GM12892 (cell line): ENCODE measurements at places on chromosomes 1 and 21.

- DNase-seq, result no peak
Observed at GRCh38 chr1:187409341-187409740, 580.6 kb downstream of the PLA2G4A start.

DNA sequence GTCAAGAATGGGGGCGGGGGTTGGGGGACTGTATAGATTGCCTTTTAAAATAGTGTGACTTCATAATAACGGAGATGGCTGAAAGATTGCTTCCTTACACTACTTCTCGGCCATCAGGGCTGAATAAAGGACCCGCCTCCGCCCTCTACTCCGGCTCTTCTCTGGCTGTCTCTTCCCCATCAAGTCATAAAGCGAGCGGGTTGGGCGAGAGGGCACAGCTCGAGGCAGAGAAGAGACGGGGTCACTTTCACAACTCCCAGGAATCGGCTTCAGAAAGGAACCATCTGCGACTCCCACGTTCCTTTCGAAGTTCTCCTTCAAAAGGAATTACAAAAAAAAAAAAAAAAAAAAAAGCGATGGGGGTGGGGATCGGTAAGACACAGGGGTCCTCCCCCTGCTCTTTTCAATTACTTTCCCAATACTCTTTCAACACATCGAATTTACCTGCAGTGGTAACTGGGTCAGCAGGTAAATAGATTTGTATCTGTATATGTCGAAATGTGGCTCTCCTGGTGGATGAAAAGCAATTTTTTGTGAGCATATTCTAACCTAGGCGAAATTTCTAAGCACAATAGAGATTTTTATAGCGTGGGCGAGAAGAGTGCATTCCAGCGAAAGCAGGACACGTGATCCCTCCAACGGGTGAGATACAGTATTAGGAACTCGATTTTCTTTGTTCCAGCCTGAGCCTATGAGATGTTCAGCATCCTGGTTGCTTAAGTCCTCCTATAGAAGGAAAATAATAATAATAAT lies 2.0 kb downstream of the LRRC7 start:
- DNase-seq, result no peak

- no peak for DNase-seq
Observed at GRCh38 chr1:61825393-61825792, 83.1 kb downstream of the PATJ start.

DNA sequence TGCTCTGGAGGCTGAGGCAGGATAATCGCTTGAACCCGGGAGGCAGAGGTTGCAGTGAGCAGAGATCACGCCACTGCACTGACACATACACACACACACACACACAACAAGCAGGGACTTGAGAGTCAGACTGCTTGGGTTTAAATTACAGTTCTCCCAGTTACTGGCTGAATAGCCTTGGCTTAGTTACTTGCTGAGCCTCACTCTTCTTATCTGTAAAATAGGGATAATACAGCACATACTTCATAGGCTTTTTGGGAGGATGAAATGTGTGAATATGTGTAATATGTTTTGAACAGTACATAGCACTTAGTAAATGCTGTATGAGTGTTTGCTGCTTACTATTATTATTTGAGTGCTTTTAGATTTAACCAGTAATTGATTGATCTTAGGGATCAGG lies 23.8 kb downstream of the CDC42 start:
- no peak for DNase-seq

DNA sequence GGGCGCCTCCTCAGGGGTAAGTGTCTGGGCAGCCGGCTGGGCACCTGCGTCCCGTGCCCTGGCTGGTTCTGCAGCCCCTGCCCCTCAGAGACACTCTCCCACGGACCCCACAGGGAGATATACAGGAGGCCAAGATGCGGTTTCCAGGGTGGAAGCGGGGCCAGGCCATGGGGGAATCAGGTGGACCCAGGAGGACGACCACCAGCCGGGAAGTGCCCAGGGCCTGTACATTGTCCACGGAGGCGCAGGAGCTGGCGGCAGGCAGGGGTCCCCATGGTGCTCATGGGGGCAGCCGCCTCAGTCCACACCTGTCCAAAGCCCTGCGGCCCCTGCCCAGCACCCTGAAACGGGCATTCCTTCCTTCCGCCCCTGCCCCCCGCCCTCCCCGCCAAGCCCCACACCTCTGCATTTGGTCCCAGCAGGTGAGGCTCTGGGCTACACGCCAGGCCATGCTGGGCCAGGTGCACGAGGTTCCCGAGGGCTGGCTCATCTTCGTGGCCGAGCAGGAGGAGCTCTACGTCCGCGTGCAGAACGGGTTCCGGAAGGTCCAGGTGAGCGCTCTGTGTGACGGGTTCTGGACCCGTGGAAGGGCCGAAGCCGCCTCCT lies 36.7 kb downstream of the SLC19A1 start:
- no peak for DNase-seq

GRCh38 chr1:98054786-98055185 lies 134.0 kb upstream of the DPYD start:
- no peak for DNase-seq

DNA sequence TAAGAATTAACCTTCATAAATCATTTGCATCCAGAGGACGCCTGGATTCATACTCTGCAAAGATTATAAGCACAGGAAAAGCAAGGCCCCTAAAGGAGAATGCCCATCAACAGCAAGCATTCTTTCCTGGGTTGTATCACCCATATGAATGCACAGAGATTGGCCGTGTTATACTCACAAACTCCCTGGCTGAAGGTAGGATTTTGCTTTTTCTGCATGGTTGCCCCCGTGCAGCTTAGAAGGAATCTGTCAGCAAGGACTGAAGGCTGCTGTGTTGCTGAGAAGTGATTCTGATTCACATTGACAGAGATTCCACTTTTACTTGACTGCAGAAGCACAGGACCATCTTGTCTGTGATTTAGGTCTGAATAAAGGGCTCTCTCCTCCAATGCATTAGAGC lies 283.0 kb downstream of the LRRIQ3 start:
- DNase-seq, result no peak

DNA sequence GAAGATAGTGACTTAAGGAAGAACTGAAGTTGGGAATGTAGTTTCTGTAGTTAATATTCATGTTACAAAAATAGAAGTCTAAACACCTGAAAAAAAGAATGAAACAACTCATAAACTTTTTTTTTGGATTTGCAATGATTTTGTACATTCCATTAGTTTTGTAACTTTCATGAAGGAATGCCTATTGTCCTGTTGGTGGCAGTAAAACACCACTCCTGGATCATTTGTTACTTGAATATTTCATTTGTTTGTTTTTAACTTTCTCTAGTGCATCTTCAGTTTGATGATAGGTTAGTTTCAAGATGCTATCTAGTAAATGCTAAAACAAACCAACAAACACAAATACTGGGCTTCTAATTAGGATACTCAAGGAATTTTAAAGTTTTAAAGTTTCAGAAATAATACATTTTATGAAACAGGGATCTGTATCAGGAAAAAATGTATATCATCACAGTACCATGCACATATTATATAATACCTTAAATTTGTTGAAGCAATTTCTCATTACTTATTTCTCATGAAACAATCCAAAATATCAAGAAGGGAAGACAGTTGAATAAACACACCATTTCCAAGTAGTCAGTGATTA lies 229.7 kb upstream of the CACYBP start:
- DNase-seq, result no peak
